ENCODE measurements at places on chromosomes 16 and 17.

GRCh38 chr17:8832711-8833352 is 33.7 kb upstream of the MFSD6L start:
- no peak for DNase-seq

DNA sequence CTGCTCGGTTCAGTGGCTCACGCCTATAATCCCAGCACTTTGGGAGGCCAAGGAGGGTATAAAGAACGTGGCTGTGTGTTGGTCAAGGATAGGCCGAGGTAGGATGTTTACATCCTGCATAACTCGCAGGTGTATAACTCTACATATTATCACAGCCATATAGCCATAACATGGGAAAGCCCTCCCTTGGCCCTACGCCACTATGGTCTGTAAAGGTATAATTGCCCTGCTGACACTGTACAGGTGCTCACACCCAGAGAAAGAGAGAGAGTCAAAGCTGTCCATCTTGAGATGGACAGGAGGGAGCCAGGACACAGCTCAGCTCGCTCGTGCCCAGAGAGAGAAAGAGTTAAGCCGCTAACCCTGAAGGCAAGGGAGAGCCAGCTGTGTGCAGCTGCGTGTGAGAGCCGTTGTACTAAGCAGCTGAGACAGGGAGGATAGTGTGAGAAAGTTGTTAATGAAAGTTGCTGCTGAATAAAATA is 30.4 kb upstream of the DHX8 start:
- no peak for DNase-seq

DNA sequence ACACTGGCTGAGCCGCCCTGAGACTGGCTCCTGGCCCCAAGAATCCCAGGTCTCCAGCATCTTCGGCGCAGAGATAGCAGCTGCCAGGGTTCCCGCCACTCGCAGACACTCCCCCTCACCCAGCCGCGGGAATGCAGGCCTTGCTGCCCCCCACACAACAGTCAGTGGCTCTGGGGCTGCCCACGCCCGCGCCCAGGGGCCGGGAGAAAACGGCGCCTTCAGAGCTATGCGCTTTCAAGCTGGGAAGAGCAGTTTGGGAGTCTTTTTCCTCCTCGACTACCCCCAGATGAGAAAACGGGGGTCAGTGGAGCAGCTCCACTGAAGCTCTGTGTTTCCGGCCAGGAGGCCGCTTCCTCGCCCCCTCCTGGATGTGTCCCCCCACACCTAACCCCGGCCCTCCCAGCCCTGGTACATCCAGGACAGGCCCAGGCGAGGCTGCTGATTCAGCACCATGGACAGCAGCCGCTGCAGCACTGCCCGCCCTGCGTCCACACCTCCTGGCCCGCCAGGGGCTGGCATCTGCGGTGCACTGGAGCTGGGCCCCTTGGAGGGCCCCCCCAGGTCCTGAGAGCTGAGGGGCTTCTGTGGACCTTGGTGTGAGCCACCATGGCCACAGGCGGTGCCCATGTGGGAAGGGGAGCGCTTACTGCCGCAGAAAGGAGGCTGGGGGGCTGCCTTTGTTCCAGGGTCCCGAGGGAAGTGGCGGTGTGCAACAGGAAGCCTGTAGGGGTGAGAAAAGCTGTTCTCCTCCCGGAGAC is 35.7 kb downstream of the CACNA1H start:
- DNase-seq = peak; percentile 14

GRCh38 chr17:74893936-74894671 is 671 bp upstream of the FADS6 start:
- no peak for DNase-seq

DNA sequence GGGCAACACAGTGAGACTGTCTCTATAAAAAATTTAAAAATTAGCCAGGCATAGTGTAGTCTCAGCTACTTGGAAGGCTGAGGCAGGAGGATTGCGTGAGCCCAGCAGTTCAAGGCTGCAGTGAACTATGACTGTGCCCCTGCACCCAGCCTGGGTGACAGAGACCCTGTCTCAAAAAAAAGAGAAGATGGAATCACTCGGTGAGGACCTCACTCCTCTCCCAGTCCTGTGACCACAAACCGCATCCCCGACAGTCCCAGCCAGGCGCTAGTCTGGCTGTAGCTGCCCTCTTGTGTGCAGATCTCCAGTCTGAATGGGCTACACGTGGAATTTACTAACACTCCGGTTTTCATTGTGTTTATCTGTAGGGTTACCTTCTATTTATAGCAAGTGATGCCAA is 11.1 kb downstream of the DEXI start:
- DNase-seq = no peak

- DNase-seq = no peak
Observed at GRCh38 chr16:68230956-68231355, 5.0 kb downstream of the ESRP2 start.

DNA sequence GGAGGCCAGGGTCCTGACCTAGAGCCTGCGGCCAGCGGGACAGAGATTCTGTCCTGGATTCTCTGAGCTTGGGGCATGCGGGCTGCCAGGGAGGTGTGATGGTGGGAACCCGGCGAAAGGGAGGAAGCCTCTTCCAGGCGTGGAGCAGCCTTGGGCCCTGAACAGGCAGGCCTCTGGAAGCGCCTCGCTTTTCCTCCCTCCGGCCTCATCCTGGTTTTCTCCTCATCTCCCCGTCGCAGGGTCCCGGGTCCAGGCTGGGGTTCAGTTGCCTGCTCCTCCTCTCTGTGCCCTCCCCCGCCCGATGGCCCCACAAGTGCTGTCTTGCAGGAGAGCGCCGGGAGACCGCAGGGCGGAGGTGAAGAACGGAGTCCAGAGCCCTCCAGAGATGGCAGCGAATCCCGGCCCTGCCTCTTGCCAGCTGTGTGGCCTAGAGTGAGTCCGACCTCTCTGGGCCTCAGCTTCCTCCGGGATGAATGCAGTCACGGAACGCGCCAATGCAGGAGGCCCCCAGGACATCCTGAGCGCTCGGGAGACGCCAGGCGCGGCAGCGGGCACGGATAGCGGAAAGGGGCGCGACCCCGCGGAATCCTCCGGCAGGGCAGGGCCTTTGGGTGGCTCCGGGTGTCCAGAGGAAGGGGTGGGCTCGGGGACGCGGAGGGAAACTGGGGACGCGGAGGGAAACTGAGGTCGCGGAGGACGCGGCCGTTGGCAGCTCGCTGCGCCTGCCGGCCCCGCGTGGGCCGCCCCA is 553 bp upstream of the RAB11FIP4 start:
- no peak for DNase-seq

Measured in activated CD4-positive, alpha-beta T cell treated with anti-CD3 and anti-CD28 coated beads, Interleukin-2, amount 50 U/mL, for 24 hours (primary cell).